Activated CD8-positive, alpha-beta memory T cell treated with anti-CD3 and anti-CD28 coated beads for 1 hour (primary cell): ENCODE measurements at places on chromosomes 2 and 18.

GRCh38 chr2:121247971-121248370 lies 37.0 kb downstream of the TFCP2L1 start:
- DNase-seq = no peak

DNA sequence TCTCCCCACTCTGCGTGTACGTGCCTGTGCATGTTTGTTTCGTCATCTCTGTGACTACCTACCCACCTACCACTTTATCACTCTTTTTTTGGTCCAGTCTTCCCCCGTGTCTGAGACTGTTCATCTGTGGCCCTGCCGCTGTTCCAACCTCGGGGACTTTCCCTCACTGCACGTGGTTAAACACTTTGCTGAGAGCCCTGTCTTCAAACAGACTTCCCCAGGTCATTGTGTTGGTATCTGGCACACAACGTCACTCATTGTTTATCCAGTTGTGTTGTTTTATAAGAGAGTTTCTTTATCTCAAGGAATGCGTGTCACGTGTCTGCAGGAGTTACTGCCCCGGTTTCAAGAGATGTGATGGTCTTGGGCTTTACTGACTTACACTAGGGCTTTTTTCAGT lies 262.0 kb upstream of the RASGRP3 start:
- DNase-seq = no peak

GRCh38 chr18:1954583-1955312 lies 616.6 kb downstream of the METTL4 start:
- no peak for DNase-seq

GRCh38 chr2:156327835-156328695 lies 4.5 kb downstream of the NR4A2 start:
- no peak for DNase-seq

DNA sequence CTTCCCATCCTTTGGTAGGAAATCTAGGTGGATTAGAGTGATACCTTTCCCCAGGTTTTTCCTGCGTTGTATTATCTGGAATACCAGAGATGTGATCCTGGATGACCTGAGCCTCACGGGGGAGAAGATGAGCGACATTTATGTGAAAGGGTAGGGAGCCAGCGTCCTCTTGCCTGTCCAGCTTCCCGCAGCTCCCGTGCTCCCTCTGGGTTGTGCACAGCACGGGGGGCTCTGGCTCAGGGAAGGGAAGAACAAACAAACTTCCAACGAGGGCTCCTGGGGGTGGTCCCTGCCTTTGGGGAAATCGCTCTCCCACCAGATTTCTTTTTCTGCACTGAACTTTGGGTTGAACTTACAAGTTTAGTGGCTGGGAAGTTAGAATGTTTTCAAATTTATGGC lies 215.7 kb downstream of the DYSF start:
- DNase-seq = no peak
